ENCODE measurements at places on chromosomes 11 and 22.

GRCh38 chr11:83119216-83119615 lies 37.7 kb upstream of the PCF11 start:
- no peak for DNase-seq

DNA sequence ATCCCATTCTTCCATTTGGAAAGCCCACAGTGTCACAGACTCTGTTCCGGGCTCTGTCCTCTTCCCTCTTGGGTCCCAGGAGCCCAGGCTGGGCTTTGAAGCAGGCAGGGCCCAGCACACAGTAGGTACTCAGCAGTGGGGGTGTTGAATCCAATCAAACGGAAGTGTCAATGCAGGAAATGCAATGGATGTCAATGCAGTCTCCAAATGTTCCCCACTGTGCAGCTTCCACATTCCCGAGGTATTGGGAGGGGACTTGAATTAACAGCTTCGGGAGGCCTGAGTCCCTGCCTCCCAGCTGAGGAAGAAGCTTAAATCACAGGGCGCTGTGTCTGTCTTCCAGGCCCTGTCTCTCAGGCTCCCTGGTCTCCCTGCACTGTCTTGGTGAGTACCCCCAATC lies 21.8 kb upstream of the SMIM35 start:
- no peak for DNase-seq

DNA sequence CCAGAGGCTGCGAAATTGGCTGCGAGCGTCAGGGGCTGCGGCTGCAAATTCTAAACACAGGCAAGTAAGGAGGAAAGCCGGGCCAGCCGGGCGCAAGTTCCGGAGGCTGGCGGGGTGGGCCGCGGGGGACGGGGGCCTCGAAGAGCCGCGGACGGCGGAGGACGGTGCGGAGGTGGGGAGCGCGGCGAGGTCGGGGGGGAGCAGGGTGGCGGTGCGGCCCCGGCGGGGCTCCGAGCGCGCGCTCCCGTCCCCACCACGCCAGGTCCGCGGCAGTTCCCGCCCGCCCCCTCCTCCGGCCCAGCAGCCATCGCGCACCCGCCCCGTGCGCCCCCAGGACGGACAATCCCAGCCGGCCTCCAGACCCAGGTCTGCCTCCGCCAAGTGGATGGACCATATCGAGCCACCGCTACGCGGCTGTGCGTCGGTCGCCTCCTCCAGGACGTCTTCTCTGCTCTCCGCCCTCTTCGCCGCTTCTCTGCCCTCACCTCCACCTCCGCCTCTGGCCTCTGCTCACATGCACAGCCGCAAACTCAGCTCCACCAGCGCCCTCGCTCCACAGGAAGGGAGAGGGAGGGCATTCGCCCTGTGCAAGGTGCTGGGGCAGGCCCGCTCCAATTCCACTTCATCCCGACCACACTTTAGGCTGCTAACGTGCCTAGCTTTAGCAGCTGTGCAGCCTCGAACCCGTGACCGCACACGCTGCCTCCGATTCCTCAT lies 7.2 kb downstream of the ELFN2 start:
- DNase-seq, result peak; percentile 19

DNA sequence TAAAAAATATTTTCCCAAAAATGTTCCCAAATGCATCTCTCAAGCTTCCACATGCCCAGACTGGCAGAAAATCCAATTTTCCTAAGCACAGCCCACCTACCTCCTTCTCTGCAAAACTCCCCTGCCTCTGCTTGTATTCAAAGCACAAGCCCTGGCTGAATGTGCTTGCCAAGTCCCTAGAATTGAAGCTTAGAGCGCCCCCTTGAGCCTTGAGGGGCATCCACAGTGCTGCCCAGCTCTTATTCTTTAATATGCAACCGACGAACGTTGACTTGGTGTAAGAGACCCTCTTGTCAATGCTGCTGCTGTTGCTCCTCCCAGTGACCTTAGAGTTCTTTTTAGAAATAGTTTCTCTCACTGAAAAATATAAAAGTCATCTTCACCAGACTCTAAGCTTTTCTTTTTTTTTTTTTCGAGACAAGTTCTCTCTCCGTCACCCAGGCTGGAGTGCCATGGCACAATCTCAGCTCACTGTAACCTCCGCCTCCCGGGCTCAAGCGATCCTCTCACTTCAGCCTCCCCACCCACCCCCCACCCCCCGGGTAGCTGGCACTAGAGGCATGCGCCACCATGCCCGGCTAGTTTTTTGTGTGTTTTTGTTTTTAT lies 63.5 kb upstream of the CAPRIN1 start:
- DNase-seq, result peak; percentile 50

DNA sequence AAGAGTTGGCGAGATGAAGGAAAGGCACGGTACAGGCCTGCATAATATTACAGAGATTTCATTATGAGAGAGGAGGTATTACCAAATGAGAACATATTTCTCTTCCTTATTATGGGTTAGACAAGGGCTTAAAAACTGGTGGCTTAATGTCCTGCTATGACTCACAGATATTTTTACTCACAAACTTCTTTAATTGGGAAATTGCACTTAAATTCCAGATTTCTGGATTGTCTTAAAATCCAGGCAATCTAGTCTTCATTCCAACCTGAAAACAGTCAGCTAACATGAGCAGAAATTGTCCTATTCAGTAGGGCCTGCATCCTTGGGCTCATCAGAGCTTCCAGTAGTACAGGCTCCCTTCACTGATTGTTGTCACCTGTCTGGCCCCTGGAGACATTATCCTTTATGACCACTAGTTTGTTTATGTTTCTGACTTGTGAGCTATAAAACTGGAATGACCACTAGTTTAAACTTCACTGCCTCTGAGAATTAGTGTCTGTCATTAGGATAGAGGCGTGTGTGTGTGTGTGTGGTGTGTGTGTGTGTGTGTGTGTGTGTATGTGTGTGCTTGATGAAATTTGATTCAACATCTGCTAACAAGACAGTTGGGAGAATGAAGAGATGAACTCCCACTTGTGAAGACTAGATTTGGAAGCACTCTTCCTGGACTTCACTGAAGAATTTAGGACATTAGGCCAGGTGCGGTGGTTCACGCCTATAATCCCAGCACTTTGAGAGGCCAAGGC lies 25.1 kb downstream of the DBX1 start:
- DNase-seq, result no peak

GRCh38 chr22:35743326-35743860 lies 25.7 kb downstream of the APOL5 start:
- no peak for DNase-seq

DNA sequence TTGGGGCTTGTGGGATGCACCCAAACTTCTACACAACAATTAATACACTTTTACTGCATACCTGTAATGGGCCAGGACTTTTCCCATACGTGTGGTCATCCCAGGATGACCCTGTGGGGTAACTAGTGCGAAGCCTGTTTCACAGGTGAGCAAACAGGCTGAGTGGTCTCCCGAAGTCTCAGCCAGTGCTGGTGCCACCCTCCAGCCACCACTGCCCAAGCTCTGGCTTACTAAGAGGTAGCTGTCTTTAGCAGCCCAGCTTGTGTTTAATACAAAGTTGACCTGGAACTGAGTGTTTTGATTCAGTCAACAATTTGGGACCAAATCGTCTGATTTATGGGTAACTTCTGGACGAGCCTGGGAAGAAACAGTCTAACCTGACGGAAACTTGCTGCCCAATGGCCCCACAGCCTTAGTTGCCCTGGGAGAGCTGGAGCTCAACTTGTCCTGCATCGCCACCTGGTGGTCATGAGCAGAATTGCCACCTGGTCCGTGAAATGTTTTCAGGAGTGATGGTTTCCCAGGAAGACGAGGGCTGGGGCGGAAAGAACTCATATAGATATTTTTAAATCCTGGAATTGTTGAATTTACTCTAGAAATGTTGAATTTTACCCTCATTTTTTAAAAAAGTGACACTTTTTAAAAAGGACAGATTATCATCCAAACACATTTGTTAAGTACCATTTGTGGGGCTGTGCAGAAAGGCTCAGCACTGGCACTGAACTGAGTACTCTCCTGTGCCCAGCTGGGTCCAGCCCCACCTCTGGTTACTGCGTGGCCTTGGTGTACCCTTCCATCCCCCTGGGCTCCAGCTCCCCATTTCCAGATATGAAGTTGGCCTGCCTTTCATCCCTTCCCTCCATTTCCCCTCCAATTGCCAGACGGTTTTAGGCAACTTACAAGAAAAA lies 95.5 kb upstream of the PARVA start:
- peak; percentile 65 for DNase-seq

DNA sequence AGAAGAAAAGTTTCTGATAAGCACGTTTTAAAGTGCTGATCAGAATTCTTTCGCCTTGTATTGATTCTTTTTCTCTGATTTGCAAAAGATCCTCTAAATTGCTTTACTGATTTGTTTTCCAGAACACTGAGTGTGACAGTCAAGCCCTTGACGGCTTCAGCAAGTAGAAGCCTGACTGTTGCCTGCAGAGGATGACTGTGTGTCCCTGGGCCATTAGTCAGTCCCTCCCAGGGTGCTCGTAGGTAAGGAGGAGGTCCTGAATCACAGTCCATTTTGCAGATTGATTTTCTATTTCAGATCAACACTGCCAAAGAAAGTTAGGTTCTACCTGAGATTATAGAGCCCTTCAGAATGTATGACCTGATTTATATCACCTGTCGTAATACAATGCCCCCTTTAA lies 38.6 kb upstream of the POGLUT3 start:
- no peak for DNase-seq

DNA sequence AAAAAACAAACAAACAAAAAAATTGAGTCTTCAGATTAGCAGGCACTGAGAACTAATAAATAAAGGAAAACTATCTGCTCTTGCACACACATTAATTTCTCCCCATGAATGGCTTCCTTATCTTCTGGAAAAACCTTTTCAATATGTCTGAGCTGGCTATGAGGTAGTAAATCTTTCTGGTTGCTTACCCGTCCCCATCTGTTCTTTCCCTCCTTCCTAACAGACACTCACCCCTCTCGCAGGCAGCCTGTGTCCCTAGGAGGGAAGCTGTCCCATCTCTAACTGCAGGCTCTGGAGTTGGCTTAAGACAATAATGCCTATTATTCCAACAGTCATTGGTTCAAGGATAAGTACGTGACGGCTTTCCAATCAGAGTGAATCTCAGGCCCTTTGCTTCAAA lies 8.2 kb upstream of the SCUBE2 start:
- DNase-seq, result no peak

DNA sequence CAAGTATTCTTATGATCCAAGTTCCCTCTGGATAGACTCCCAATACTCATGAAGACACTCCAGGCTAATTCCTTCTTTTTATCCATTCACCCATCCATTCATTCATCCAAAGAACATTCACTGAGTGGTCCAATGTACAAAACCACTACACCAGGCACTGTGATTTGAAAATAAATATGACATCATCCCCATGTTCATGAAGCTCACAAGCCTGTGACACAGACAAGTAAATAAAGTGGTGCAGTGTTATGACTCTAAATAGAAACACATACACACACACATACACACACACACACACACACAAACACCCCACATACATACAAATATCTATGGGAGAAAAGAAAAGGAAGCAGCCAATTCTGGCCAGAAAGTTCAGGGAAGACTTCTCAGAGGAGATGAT lies 35.5 kb downstream of the MTMR2 start:
- DNase-seq, result no peak

- no peak for DNase-seq
Measured at GRCh38 chr22:32389685-32390084, 22.4 kb downstream of the RTCB start.

- no peak for DNase-seq
Measured at GRCh38 chr11:24661331-24661730, 164.5 kb downstream of the LUZP2 start.

- DNase-seq, result no peak
Measured at GRCh38 chr11:98234698-98235097, 786.1 kb upstream of the CNTN5 start.

DNA sequence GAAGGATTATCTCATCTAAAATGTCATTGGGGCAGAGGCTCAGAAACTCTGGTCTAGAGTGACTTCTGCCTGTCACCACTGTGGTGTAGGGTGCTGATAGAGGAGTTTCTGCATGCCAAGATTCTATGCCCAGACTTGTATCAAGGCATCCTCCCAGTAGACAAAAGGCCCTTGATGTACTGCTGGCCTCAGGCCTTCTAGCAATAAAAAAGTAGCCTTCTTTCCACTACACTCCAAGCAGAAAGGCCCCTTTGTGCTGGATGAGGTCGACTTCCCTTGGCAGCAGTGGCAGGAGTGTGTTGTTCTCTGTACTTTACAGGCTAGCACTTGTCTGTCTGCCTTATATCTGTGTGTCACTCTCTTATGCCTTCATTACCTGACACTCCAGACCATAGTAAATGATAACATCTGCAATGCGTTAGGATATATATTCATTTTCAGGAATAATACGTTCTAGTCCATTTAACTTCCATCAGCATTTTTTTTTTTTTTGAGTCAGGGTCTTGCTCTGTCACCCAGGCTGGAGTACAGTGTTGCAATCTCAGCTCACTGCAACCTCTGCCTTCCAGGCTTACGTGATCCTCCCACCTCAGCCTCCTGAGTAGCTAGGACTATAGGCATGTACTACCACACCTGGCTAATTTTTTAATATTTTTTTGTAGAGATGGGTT lies 49.5 kb upstream of the RRM1 start:
- DNase-seq, result no peak

DNA sequence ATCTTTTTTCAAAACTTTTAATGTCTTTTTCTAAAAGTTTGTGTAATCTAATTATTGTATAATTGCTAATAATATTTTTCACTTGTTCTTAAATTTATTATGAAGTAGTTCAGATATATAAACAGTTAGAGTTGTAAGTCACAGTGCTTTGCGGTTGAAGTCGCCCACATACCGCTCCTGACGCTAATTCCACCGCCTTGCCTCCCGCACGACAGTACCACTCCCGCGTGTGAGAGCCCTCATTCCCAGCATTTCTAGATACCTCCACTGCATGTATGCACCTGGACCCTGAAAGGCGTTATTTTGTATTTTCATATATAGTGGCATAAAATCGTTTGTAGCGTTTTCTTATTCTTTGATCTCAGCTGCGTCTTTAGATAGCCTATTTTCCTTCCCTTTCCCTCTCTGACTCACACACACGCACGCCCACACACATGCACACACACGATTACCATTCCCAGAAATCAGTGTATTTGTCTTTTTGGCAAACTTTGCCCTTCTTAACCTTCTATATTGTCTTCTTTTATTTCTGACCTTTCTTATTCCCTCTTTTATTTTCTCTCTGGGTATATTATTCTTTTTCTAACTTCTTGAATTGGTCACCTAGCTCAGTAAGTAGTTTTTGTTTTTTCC lies 56.4 kb upstream of the PITPNB start:
- no peak for DNase-seq

DNA sequence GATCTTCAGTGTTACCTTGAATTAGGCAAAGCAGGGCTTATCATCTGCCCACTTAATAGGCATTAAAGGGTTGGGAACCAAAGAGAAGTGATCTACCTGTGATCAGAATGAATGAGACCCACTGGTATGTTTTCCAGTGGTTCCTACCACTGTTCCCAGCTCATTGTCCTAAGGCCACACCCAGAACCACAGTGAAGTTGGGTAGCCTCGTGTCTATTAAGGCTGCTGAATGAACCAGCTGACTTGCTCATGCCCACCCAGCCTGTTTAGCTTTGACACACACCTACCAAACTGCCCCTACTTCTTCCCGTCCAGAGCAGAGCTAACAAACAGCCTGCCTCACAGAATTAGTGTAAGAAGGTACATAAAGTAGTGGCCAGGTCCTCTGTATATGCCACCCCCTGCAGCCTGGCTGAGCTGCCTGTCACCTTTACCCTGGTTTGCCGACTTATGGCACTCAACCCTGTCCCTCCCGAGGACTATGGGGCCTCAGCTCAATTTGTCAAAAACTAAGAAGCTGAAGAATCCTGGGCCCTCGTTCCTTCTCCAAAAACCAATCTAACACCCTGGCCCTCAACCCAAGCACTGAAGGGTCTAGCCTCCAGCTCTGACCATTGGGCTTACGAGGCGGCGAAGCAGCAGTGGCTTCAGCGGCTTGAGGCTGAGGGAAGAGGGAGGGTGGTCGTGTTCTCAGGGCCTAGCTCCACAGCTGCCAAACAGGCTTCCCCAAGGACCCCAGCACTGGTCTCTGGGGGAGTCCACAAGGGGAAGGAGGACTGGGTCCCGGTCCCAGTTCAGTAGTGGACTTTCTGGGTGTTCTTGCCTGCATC lies 9.8 kb downstream of the UCP2 start:
- no peak for DNase-seq

Measured in activated T-cell treated with anti-CD3 and anti-CD28 coated beads for 48 hours (primary cell).